ENCODE measurements at places on chromosomes 4 and X.

- DNase-seq, result no peak
Measured at GRCh38 chr4:107890779-107891178, 40.6 kb upstream of the CYP2U1 start.

GRCh38 chr4:158162631-158163030, 10.2 kb downstream of the GASK1B start:
- DNase-seq, result no peak

GRCh38 chr4:38667085-38667893, 3.3 kb downstream of the KLF3 start:
- peak; percentile 74 for DNase-seq

DNA sequence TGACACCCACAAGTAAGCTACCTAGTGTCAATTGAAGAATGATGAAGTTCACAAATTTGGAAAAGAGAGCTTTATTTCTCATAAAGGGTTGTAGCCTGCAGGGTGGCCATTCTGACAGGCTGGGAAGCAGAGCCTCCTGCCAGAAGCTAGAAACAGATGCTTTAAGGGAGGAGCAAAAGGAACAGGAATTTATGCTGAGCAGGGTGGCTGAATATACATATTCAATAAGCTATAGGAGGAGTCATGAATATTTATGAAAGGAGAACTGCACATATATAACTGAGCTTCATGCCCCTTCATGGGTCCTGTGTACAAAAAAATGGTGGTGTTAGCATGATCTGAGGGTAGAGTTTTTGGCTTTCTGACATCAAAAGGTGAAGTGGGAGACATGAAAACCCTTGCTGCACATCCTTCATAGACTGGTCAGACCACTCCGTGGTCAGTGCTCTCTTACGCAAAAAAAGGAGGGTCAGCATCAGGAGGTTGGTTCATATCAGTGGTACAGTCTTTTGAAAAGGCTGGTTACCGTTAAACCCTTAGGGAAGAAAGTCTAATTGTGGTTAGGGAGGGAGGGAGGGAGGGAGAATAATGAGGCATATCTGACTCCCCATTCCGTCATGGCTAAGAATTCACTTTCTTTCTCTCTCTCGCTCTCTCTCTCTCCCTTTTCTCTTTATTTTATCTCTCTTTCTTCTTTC, 121.4 kb downstream of the LUZP4 start:
- no peak for DNase-seq

- DNase-seq, result no peak
Measured at GRCh38 chrX:130105244-130105643, 5.1 kb downstream of the ELF4 start.

DNA sequence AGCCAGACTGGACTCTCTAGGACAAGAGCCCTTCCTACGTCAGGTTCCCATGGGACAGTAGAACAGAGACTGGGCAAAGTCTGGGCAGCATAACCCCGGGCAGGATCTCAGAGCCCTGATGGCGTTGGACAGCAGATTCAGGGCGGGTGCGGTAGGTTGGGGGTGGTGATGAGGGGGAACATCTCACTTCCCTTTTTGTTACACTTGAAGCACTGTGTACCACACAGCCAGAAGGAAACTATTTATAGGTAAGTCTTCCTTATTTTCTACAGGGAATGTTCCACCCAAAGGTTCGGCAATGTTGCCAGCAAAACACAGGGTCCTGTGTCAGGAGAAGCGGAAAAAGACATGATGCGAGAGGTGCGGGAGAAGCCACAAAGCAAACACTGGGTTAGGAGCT, 54.3 kb downstream of the TSC22D3 start:
- no peak for DNase-seq

GRCh38 chrX:11899091-11899490, 141.1 kb downstream of the MSL3 start:
- no peak for DNase-seq

DNA sequence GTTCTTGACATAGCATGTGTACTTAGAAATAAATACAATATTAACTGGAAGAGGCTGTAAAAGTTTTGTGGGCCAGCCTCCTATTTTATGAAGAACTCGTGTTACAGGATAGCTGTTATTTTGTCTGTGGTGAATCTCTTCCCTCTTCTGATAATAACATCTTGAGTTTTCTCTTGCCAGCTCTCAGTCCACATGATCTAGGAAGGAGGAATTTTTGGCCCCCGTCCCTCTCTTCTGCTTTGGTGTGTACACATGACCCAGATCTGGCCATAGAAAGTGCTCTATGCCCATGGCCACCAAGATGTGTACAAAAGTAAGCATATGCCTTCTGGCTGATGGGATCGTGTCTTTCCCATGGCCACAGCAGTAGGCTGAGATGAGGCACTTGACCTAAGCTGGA, 108.0 kb upstream of the LEF1 start:
- no peak for DNase-seq

- no peak for DNase-seq
Measured at GRCh38 chrX:132622130-132622529, 133.3 kb upstream of the MBNL3 start.

DNA sequence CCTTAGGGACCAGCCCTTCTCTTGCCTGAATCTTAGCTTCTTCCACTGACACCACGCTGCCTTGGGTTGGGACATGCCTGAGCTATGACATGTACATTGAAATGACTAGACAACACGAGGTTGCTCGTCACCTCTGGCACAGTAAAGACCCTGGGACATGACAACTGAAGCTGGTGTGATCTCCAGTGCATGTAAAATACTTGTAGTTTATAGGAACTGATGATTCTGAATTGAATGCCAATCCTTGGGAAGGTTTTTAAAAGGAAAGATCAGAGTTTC, 100.7 kb upstream of the PGRMC2 start:
- no peak for DNase-seq

GRCh38 chr4:7159923-7160322, 32.4 kb upstream of the SORCS2 start:
- no peak for DNase-seq

DNA sequence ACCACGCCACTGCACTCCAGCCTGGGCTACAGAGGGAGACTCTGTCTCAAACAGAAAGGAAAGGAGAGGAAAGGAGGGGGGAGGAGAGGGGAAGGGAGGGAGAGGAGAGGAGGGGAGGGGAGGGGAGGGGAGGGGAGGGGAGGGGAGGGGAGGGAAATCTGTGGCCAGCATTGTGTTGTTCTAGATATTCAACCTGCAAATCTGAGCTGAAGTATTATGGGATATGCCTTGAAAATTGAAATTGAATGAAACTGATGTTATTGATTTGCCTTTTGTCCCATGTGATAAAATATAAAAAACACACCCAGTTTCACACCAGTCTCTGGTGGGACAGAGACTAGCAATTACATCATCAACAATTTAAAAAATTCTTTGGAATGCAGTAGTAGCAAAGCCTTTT, 1.5 kb downstream of the SMIM31 start:
- no peak for DNase-seq

- DNase-seq, result no peak
Measured at GRCh38 chr4:79502081-79502480, 94.1 kb upstream of the GK2 start.

DNA sequence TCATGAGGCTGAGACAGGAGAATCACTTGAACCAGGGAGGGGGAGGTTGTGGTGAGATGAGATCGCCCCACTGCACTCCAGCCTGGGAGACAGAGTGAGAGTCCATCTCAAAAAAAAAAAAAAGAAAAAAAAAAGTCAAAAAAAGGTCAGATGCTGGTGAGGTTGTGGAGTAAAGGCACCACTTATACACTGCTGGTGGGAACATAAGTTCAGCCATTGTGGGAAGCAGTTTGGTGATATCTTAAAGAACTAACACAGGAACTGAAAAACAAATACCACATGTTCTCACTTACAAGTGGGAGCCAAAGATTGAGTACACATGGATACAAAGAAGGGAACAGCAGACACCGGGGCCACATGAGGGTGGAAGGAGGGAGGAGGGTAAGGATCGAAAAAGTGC, 149.0 kb downstream of the PHF8 start:
- DNase-seq, result no peak

DNA sequence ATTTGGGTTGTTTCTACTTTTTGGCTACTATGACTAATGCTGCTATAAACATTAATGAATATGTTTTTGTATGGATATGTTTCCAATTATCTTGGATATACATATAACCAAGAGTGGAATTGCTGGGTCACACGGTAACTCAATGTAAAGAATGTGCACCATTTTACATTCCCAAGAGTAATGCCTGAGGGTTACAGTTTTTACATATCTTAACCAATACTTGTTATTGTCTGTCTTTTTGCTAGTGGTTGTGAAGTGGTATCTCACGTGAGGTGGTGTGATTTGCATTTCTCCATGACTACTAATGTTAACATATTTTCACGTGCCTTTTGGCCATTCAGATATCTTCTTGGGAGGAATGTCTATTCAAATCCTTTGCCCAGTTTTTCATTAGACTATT, 200.3 kb upstream of the MAB21L2 start:
- DNase-seq, result no peak

GRCh38 chr4:100894339-100894870, 376.6 kb upstream of the EMCN start:
- DNase-seq, result peak; percentile 33

DNA sequence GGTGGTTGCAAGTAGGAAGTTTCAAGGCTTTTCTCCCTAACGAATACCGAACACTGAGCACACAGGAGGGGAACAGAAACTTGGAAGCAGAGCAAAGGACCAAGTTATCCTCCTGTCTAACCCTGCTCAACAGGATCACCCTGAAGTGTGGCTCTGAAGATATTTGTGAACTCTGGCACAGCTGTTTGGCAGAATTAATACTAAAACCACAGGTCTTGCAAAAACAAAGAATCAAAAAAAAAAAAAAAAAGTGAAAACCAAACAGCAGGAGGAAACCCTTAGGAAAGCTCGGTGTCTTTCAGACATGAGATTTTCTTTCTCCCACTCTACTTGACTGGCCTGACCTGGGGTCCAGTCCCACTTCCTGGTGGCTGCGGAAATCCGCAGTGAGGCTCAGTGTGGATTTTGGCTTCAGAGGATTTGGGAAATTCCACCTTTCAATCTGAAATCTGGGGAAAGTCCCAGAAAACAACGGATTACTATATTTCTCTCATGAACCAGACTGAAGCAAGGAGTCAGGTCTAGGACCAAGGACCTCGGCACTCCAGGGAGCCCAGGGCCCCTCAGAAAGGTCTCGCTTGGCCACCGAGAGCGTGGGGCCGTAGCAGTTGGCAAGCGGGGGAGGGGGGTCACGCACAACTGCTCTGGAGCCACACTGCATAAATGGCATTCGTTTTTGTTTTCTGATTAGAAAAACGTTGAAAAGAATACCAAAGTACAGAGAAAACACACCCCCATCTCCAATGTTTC, 867 bp downstream of the TIFA start:
- no peak for DNase-seq

- DNase-seq, result peak; percentile 61
Measured at GRCh38 chr4:182143822-182144625, 99.2 kb upstream of the TENM3 start.

DNA sequence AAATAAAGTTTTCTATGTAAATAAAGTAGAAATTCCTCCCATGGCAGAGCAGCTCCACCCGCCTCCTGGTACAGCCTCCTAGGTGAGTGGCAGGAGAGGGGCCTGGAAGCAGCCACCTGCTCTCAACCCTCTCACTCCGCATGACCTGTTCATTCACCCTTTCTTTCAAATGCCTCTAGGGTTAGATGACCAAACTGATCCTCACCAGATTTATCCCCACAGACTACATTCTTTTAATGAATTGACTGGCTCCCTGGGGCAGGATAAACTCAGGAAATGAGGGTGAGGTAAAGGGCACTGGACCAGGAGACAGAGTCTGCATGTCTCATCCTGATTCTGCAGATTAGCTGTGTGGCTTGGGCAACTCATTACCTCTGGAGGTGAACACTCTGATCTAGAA, 32.6 kb upstream of the NKX6-1 start:
- DNase-seq, result no peak

DNA sequence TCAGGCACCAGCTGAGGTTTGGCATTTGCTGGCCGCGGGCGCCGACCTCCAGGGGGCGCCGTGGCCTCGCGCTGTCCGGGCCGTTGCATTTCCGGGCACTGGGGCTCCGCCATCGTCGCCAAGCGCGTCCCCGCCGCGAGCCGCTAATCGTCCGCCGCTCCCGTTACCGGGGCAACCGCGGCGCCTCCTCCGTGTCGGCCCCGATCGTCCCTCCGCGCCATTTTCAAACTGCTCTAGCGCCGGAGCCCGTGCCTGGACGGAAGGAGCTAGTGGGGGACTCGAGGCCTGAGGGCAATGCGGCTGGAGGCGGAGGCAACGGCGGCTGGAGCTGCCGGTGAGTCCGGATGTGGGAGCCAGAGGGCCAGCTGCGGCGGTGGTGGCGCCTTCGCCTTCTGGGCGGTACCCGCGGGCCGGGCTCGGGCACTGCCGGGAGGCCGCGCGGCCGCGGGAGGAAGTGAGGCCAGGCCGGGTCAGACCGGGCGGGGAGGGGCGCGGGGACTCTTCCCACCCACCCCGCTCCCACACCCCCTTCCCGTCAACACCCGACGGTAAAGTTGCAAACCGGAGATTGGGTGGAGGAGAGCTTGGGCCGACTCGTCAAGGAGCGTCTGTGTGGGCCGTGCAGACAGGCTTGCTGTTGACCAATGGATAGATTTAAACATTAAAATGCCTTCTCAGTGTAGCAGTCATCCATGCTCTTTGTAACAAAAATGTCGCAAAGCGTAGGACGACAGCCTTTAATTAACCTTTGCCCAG, at the start of gene CEP135:
TSS of gene CEP135 (plus strand) at position 220 of the 756 bp plus-strand sequence. CDS start 3,186 bp downstream, outside the sequence.
- peak; percentile 72 for DNase-seq

GRCh38 chr4:87339440-87339839, 16.8 kb upstream of the HSD17B13 start:
- no peak for DNase-seq

DNA sequence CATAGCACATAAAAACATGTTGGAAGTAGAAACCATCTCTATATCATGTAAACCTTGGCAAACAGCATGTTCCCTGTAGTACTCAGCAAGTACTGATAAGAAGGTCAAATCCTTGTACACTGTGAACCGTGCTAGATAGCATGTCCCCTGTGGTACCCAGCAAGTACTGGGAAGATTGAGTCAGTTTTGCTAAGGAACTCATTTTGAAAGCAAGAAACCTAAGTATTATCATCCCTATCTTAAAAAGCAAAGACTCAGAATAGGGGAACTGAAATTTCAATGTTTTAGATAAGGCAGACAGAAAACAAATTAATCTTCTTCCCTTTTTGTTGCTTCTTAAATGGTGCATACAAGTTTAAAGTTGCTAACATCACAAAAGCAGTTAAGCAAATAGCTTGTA, 180.2 kb downstream of the RBM46 start:
- DNase-seq, result no peak

DNA sequence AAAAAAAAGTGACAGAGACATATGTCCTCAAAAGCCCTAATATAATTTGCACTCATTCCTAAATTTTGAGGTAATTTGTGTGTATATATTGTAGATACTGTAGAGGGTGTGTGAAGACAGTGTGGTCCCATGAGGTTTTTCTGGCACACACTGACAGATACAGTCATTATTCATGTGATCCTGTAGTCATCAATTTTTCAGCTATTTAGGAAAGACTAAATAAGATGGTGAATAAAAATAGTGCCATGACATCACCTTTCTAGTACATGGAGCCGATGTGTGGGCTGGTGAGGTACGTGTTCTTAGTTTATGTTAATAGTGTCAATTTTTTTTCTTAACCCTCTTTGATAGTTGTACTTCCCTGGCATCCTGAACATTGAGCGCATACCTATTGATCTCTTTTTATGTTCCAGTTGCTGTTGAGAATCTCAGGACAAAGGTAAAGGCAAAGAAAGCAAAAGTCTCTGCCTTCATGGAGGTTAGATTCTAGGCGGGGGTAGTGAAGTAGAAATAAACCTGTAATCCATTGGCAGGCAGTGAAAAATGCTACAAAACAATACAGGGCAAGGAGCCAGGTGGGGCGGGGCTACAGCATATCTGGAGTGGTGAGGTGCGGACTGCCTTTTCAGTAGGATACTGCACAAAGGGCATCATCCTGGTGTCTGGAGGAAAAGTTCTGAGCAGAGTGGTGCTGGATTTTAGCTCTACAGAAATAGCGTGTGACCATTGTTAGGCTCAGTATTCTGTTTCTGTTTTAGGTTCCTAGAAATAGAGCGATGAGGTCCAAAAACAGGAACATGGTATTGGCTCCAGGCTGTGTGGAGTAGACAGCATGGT, 93.8 kb downstream of the ARHGAP10 start:
- DNase-seq, result peak; percentile 14
